ENCODE measurements at places on chromosomes 16 and 17.

- DNase-seq: no peak
These were observed 18.4 kb downstream of the SP2 start for GRCh38 chr17:47914306-47914948.

DNA sequence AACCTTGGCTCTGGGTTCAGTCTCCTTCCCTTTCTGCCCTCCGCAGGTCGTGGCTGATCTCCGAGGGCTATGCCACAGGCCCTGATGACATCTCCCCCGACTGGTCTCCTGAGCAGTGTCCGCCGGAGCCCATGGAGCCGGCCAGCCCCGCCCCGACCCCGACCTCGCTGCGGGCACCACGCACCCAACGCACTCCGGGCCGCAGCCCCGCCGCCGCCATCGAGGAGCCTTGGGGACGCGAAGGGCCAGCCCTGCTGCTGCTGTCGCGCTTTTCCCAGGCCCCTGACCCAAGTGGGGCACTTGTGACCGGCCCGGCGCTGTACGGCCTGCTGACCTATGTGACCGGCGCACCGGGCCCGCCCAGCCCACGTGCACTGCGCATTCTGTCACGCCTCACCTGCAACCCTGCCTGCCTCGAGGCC is 5.1 kb downstream of the ARMC5 start:
- no peak for DNase-seq

GRCh38 chr17:48854774-48855476 is 24.1 kb downstream of the CALCOCO2 start:
- no peak for DNase-seq

GRCh38 chr16:51151961-51152663 is 1.0 kb upstream of the SALL1 start:
- DNase-seq: no peak

GRCh38 chr17:178292-179065 is 3.0 kb downstream of the DOC2B start:
- DNase-seq: no peak

- no peak for DNase-seq
These were observed 8.9 kb downstream of the MTHFSD start for GRCh38 chr16:86545954-86546637.

GRCh38 chr16:86736502-86736901 is 158.2 kb downstream of the FOXL1 start:
- no peak for DNase-seq

- DNase-seq: no peak
These were observed 108.2 kb downstream of the SLC39A11 start for GRCh38 chr17:72984145-72984925.

DNA sequence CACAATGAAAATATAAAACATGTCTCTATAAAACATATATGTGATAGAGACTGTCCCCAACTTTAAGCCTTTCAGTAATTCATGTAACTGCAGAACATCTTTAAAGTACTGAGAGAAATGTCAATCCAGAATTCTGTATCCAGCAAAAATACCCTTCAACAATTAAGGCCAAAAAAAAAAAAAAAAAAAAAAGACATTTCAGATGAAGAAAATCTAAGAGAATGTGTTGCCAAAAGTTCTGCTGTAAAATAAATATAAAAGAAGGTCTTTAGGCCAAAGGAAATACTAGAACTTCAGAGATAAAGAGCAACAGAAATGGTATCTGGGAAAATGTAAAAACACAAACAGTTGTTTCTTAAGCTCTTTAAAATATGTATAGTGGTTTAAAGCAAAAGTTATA is 17.3 kb downstream of the BPTF start:
- DNase-seq: no peak

DNA sequence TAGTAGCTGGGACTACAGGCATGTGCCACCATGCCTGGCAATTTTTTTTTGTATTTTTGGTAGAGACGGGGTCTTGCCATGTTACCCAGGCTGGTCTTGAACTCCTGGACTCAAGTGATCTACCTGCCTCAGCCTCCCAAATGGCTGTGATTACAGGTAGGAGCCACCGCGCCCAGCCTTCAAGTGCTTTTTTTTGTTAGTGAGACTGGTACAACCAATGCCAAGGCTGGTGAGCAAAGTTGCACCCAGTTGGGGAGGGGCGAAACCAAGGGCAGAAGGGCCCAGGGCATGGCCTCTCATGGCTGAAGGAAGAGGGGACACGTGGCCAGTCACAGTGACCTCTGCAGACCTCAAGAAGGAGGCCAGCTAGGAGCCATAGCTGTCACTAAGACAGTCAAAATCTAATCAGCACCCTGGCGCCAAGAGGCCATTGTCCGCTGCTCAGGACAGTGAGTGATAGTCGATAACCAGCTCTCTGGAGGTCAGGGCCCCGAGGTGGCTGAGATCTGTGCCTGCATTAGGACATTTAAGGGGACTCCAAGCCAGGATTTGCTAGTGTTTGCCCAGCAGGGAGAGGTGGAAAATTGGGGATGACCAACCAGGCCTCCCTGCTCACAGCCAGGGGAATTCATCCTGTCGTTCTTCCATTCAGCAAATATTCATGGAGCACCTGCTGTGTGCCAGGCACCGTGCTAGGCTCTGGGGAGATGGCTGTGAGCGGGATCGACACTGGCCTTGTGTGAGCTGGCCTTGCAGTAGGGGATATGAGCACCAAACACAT is 10.2 kb downstream of the IL4R start:
- DNase-seq: no peak

GRCh38 chr16:70678121-70678897 is 7.5 kb downstream of the MTSS2 start:
- no peak for DNase-seq

DNA sequence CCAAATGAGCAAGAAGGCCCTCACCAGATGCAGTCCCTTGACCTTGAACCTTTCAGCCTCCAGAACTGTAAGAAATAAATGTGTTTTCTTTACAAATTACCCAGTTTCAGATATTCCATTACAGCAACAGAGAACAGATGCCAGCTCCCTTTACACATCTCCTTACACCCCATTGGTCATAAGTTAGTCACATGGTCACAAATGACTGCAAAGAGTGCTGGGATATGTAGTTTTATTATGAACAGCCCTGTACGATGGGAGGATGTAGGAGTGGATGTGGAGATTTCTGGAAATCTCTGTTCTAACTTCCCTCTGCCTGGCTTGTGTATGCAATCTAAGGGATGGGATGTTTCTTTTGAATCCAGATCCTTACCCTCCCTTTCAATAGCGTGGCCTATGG is 13.3 kb upstream of the RPL38 start:
- DNase-seq: peak; percentile 44

- DNase-seq: no peak
These were observed 23.9 kb downstream of the SLC38A8 start for GRCh38 chr16:84018710-84019109.

- peak; percentile 42 for DNase-seq
These were observed 128.7 kb downstream of the XYLT1 start for GRCh38 chr16:17342031-17342430.

GRCh38 chr17:38608648-38609047 is 2.9 kb upstream of the SRCIN1 start:
- DNase-seq: no peak

DNA sequence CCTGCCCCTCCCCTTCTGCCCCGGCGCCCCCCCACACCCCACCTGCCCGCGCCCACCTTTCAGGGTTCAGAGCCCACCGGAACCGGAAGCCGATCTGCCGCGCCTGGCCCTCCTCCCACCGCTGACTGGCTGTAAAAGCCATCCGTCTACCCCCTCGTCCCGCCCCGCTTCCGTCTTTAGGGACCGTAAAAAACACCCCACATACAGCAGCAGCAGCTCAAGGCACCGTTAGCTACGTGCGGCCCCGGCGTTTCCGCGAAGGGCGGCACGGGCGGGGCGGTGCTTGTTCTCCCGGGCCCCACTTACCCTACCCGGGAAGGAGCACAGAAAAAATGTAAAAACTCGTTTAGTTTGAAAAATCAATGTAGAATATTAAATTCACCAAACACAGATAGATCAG is at the start of gene MRPL28:
Gene MRPL28 (minus strand): TSS at position 96 of the 400 bp plus-strand sequence. CDS start 320 bp downstream, outside the sequence.
- peak; percentile 94 for DNase-seq

- peak; percentile 56 for DNase-seq
These were observed 9.9 kb downstream of the CYGB start for GRCh38 chr17:76527430-76528111.

GRCh38 chr17:56675876-56676660 is 82.6 kb downstream of the NOG start:
- no peak for DNase-seq

DNA sequence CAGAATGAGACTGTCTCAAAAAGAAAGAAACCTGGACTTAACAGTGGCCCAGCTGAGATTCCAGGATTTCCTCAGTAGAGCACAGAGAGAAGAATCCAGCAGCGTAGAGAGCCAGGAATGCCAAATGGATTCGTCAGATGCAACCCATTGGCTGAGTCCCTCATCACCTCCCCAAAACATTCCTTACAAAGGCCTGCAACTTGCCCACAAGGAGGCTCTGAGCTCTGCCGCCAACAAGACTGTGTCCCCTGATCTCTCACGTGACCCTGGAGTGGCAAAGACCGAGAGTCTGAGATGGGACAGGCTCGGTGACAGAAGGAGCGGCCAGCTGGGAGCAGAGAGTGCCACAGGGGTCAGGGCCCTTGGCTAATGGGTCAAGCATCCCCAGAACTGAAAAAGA is 6.9 kb upstream of the CHMP6 start:
- no peak for DNase-seq

GRCh38 chr16:75085556-75085955 is 31.0 kb downstream of the LDHD start:
- no peak for DNase-seq

- DNase-seq: no peak
These were observed 37.0 kb downstream of the HLF start for GRCh38 chr17:55301521-55302406.

DNA sequence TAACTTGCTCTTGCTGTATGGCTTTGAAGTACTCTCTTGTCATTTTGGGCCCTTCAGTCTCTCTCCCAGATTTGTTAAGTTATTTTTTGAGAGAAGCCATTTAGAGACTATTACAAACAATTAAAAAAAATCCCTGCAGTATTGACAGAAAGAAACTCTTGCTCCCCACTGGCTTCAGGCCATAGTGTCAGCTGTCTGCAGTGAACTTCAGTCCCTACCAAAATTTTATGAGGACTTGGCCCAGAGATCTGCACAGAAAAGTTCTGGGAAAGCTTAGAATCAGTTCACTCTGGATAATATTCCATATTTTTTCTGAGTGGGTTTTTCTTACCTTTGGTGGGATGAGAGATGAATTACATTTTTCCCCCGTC is 30.9 kb upstream of the SUPT4H1 start:
- no peak for DNase-seq

DNA sequence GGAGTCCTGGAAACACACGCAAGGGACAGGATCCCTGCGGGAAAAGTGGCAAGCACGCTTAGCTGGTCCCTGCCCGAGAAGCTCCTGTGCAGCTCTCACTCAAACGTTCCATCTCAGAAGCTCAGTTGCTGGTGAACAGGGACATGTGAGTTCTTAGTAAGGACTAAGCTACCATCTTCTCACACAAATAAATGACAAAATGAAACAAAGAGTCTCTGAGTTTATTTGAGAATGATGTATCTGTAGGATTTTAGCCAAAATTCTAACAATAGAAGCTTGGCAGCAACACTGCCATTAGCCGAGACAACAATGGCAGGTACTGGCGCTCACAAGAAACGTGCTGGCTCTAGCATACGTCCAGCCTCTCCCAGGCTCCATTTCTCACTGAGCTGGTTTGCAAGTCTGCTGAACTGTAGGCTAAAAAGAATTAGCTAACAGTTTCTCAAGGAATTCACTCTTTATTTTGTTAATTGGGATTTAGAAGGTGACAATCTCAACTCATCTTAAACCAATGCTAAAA is 90.2 kb downstream of the VPS53 start:
- DNase-seq: no peak

Data from CD4-positive, alpha-beta T cell treated with Interleukin-1 beta for 1 hour (primary cell).